ENCODE measurements at places on chromosomes 13 and 19. TPM values are rescaled to one million over a fixed set of nuclear protein-coding genes. Genes with fewer than 3 reads are reported as not detected.

DNA sequence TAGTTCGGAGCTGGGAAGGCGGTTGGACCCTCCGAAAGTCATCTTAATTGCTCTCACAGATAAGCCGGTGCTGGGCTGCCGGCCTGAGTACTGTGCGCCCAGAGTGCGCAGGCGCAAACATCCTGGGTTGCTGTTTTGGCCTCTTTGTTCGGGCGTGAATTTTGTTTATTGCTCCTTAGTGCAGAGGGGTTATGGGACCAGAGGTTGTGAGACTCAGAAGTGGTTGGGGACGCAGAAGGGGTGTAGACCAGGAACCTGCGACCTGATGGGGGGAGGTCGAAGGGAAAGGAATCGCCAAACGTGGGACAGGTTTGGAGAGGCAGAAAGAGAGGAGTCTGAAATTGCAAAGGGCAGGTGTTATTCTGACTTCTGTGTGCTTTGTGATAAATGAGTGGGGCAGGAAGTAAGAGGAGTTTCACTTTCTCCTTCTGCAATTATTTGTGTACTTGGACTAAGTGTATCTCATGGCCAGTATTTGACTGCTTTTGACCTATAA is 607 bp upstream of the ZNF566 start:
- DNase-seq = peak; percentile 88

- peak; percentile 39 for DNase-seq
Observed at GRCh38 chr19:43700395-43701000, 15.4 kb upstream of the IRGC start.

DNA sequence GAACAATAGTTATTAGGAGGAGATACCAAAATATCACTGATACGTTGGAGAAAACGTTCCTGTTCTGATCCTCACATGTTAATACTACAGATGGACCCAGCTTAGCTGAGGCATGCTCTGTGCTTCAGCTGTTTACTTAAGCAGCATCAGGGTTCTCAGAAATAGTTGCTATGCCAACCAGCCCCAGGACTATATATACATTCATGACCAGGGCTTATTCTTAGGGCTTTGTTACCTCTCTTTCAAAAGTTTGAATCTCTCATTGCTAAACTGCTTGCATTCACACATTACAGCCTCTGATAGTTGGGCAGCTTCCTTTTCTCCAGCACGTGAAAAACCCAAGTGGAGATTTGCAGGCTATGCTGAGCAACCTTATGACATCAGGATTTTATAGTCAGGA is 800.4 kb downstream of the DIAPH3 start:
- no peak for DNase-seq

DNA sequence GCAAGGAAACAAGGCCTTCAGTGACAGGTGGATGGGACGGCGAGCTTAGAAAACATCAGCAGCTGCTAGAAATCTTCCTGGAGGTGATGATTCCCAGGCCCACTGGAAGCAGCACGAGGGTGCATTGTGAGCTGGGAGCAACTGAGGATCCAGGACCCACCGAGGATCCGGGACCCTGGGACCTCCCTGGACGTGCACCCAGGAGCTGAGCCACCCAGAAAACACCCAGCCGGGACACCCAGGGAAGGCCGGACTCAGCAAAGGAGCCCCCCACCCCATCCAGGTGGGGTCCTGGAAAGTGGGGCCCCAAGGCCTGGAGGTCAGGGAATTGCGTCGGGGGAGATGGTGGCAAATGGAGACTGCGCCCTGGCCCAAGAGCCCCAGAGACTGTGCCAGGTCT is 22.3 kb upstream of the SPACA7 start:
- no peak for DNase-seq

GRCh38 chr19:57830071-57830602 is at the start of gene ZNF587B:
TSS of gene ZNF587B (plus strand) at chr19:57830299. CDS start at chr19:57830529, 230 bp downstream.
- peak; percentile 87 for DNase-seq

DNA sequence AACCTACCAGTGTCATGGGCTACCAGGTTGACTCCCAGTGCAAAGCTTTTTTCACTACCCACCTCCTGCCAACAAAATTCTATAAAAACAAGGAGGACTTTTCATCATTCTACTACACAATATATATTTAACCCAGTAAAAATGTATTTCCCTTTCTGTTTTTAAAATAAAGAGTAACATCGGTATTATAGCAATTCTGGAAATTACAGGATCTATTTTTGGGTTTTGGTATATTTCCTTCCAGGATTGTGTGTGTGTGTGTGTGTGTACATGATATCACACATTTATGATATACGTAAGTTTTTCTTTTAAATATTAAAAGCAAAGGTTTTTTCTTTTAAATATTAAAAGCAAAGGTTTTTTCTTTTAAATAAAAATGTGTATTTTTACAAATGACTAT is 6.0 kb upstream of the UBL3 start:
- no peak for DNase-seq

Gene SLC6A16
- 1.1 TPM for total RNA-seq

Data from left ventricle myocardium superior (tissue), 1 donor.